ENCODE measurements at places on chromosomes 13 and 19.

- peak; percentile 12 for DNase-seq
These were observed 289.2 kb downstream of the KLF12 start for GRCh38 chr13:73844986-73845385.

DNA sequence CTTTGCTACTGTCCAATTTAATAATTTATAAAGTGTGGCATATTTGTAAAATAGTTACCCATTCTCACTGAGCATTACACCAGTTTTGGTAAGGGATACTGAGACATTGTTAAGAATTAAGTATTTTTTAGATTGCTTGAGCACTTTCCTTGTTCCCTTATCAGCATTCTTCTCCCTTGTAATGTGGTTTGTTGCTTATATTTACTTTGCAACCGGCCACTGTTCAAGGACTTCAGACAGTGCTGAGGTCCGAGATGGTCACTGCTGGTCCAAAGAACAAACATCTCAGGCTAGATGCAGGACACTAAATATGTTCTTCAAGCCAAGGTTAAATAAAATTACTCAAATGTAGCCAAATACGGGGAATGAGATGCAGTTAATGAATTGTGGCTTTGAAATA is 161.4 kb downstream of the TM9SF2 start:
- no peak for DNase-seq

DNA sequence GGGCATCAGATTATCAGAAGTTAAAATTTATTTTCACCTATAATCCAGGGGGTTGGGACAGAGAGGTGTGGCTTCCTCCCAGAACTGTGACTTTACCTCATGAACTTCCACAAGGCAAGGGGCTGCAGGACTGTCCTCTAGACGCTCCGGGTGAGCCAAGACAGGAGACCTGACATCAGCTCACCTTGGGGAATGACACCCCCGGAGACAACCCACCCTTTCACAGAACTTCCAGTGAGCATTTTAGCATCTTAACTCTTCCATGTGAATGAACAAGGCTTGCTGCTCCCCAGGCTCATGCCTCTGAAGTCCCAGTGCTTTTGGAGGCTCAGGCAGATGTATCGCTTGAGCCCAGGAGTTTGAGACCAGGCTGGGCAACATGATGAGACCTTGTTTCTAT is 29.4 kb upstream of the TFDP1 start:
- no peak for DNase-seq

DNA sequence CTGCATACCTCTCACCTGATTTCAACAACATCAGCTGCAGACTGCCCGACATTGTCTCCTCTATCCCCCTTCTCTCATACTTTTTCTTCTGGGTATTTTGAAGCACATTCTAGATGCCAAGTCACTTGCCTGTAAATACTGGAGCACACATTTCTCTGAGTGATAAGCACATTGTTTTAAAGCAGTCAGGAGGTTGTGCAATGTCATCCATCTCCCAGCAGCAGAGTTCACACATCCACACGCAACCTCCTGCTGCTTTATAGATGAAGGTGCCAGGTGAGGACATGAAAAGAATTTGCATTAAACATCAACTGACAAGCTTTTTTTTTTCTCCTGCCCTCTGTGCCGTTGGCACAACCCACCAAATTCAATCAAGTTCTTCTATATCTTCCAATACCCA is 5.5 kb downstream of the UPK1A start:
- no peak for DNase-seq

- no peak for DNase-seq
These were observed at the start of gene ZFR2 for GRCh38 chr19:3868770-3869456. ZFR2 (minus strand) TSS chr19:3869038; CDS start chr19:3869017, 21 bp downstream.

- no peak for DNase-seq
These were observed 312.5 kb downstream of the OLFM4 start for GRCh38 chr13:53341144-53341510.

DNA sequence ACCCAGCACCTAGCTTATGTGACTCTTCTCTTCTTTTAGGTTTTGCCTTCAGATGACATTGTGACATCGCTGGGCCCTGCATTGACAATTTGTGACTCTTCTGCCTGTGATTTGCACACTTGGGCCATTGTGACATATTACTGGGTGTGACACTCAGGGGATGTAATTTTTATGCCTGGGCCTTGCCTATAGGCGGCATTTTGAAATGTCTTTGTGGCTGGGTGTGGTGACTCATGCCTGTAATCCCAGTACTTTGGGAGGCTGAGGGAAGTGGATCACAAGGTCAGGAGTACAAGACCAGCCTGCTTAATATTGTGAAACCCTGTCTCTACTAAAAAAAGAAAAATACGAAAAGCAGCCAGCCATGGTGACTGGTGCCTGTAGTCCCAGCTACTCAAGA is 28.4 kb upstream of the ZNF681 start:
- peak; percentile 2 for DNase-seq

DNA sequence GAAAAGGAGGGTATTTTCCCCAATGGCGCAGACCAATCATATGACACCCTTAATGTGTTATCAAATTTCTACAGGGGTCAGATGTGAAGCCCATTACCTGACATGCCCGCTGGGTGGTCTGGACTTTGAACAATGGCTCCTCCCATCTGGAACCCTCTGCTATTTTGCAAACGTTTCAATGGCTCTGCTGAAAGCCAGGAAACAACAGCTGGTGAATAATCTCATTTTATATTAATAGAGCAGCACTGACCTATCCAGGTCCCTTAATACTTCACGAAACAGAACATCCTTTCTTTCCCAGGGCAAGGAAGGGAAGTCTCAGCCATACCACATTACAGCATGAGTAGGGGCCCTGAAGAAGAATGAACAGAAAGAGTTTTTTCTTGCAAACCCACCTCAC is 20.3 kb upstream of the KPNA3 start:
- no peak for DNase-seq

GRCh38 chr13:20420938-20421337 is 104.7 kb downstream of the CRYL1 start:
- no peak for DNase-seq

DNA sequence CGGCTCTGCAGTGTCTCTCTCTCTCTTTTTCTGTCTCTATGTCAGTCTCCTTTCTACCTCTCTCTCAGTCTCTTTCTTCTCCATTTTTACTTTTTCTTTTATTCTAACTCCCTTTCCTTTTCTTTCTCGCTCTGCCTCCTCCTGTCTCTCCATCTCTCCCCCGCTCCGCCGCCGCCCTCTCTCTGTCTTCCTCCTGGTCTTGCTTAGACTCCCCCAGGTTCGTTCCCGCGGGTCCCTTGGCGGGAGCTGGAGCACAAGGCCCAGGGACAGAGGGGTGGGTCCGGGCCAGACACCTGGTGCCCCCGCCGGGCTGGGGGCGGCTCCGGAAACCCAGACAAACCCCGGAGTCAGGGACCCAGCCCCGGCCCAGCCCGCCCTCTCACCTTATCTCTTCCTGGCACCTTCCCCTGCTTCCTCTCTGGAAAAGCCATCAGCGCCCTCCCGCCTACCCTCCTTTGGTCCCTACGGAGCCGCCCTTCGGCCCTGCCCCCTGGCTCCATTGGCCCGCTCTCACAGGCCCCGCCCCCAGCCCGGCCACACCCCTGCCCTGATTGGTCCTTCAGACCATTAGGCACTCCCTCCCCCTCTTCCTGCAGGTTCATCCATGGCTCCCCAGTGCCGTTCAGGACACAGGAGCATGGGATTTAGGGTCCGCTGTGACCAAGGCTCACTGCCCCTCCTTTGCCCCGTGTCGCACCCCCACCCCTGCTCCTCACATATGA is 15.4 kb upstream of the NOP53 start:
- no peak for DNase-seq

DNA sequence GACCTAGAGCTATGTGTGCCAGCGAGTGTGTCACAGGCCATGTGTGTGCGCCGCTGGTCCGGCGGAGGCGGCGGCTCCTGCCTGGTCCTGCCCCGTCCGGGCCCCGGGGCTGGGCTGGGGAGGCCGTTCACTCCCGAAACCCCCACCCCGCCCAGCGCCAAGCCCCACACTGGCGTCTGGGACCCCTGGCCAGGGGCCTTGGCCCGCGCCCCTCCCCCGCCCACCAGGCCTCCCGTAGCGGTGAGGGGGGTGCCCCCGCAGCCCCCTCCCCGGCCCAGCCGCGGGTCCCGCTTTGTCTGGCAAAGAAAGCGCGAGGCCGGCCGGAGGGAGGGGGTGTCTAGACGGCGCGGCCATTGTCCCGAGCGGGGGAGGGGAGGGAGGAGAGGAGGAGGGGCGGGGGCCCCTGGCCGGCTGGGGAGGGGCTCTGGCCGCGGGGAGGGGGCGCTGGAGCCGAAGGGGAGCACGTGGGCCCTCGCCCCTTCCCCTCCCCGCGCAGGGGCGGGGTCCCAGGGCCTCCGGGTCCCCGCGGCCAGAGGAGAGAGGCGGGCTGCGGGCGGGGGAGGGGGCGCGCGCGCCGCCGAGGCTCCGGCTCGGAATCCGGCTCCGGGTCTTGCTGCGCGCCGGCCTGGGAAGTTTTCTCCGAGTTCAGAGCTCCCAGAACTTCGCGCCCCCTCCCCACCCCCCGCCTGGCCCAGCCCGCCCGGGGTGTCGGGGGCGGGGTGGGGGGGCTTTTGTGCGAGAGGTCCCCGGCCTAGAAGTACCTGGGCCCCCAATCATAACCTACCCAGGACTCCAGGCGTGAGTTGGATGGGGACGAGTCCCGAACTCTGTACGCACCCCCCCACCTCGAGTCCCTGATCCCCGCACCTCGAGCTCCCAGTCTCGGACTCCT is 888 bp downstream of the NOTCH3 start:
- peak; percentile 30 for DNase-seq

DNA sequence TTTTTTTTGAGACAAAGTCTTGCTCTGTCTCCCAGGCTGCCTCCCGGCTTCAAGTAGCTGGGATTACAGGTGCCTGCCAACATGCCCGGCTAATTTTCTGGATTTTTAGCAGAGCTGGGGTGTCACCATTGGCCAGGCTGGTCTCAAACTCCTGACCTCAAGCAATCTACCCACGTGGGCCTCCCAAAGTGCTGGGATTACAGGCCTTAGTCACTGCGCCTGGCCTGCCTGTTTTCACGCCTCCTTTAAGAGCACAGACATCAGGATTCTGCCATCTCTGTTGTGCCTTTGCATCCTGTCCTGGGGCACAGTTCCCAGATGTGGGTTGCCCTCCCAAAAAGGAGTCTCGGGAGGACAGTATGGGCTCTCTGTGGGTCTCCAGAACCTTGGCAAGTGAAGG is 2.5 kb upstream of the PRAM1 start:
- DNase-seq = no peak

- peak; percentile 92 for DNase-seq
These were observed 10.4 kb upstream of the ASF1B start for GRCh38 chr19:14146789-14147216.

DNA sequence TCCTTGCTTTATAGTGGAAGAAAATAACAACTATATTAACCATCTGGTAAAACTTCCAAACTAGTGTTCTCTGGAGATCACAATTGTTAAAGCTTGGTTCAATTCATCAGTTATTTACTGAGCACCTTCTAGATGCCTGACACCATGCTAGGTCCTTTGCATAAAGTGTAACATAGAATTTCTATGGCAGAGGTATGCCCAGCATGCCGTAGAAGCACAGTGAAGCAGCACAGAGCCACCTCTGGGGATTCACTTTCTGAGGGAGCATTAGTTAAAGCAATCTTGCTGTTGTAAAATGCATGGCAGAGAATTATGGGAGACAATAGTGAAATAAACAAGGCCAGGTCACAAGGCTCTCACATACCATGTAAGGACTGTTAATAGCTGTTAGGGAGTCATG is 75.2 kb downstream of the LRRC63 start:
- DNase-seq = no peak

DNA sequence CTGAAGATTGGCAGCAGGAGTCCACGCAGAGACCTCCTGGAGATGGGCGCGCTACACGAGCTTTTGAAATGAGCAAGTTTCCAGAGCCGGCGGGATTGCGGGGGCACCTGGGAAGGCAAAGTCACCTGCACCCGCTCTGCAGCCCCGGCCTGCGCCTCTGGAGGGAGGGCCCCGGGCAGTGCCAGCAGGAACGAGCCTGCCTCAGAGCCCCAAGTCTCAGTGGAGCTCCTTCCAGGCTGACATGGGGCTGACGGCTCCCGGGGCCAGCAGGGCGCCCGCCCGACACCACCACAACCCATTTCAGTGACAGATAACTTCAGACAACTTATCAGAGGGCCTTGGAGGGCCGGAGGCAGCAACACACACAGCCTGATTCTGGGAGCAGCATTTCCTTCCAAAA is 45.0 kb downstream of the RASA3 start:
- DNase-seq = no peak

DNA sequence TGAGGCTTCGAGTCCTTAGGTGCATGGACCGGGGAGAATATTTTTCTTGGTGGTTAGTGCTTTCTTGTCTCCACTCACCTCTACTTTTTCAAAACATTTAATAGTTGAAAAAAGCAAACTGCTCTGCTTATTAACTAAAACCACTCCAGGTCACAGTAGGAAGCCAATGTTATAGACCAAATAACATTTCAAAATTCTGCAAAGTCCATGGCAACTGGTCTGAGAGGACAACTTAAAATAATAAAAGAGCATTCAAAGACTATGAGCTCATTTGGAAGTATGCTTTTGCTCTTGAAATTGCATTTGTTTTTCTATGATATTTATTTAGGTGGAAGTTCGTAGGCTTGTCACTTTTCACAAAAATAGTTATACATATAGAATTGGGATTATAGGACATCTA is 483.0 kb downstream of the DCT start:
- no peak for DNase-seq

- DNase-seq = no peak
These were observed 9.8 kb downstream of the ERICH4 start for GRCh38 chr19:41452584-41453275.

- DNase-seq = no peak
These were observed 71.6 kb upstream of the ZDHHC20 start for GRCh38 chr13:21530656-21531055.

GRCh38 chr19:4298810-4299550 is 3.2 kb downstream of the TMIGD2 start:
- no peak for DNase-seq

DNA sequence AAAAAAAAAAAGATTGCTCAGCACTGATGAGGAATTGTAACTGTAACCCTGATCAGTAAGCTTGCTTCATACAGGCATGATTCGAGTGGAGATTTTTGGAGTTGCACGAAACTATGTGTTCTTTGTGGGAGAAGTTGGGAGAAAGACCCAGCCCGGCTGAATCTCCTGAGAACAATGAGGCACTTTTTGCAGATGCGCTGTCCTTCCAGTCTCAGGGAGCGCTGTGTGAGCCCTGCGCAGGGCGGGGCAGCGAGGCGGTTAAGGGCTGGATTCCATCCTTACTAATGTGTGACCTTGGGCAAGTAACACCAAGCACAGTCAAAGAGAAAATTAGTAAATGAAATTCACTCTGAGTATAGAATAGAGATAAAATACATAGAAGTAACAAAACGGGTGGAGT is 76.9 kb downstream of the SIPA1L3 start:
- DNase-seq = no peak

GRCh38 chr13:59837101-59837500 is 326.6 kb downstream of the DIAPH3 start:
- no peak for DNase-seq
